Ascending aorta (tissue), 2 donors: ENCODE measurements at places on chromosomes 3 and 15.

DNA sequence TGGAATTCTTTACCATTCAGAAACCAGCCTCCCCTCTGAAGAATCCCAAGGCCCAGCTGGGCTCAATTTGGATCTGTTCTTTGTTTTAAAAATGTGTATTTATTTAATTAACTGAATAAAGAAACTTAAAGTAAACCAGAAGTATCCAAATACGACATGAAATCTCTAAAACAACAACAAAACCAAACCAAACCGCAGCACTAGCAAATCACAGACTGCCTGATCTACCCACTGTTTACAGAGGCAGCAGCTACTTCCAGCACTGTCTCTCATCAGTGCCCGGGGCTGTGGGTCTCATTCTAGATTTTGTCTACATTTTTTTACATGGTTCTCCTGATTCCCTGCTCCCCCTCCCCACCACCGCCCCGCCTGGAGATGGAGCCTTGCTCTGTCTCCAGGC, 2.3 kb downstream of the FLNB start:
- DNase-seq, result no peak

DNA sequence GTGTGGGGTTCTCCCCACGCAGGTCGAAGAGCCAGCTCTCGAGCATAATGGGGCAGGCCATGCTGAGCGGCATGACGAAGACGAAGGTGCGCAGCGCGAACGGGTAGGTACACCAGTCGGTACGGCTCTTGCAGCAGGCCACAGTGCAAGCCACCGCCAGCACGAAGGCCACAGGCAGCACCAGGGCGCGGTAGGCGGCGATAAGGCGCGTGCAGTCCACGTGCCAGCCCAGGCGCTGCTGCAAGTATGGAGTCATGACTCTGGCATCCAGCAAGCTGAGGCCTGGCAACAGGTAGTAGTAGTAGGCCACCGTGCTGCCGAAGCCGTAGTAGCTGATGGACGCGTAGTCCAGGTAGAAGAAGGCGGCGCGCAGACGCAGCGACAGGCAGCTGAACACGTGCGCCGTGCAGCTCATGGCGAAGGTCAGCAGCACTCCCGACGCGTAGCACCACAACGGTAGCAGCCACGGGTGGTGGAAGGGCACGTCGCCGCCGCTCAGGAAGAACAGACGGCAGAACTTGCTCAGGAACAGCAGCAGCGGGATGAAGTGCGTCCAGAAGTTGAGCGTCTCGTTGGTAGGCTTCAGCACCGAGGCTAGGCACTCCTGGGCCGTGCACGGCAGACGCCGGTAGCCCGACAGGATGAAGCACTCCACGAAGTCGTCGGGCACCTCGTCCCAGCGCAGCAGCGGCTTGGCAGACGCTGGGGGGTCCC, 797 bp downstream of the PAQR9 start:
- DNase-seq, result no peak

- no peak for DNase-seq
Observed at GRCh38 chr15:53588773-53589172, 170.7 kb downstream of the WDR72 start.

DNA sequence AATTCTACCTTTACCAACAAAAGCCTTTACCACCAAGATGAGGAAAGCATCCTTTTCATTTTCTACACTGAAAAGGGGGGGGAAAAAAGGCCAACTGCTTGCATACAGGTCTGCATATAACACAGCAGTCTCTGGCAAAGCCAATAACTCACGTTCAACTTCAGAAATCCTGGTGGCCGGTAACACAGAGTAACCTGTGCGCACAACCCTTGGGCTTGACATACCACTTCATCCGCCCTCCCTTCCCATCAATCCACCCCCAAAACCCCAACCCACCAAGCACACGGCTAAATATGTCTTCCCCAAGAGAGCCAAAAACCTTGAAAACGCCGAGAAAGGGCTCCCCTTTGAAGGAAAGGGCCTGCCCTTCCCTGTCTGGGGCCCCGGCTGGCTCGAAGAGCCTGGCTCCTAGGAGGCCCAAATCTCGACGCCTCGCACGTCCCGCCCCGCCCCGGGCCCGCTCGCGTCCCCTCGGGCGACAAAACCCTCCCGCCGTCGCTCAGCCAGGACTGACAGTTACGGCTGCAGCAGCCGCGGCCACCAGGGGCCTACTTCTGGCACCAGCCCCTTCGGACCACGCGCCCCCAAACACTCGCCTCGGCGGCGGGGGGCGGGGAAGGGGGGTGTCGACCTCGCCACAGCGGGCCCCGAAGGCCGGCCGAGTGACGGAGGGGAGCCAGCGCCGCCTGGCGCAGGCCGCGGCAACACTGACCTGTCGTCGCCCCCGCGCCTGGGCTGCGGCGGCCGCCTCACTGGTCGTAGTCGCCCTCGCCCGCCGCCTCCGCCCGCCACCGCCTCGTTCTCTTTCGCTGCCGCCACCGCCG, 835 bp downstream of the UBE3A start:
- peak; percentile 79 for DNase-seq

DNA sequence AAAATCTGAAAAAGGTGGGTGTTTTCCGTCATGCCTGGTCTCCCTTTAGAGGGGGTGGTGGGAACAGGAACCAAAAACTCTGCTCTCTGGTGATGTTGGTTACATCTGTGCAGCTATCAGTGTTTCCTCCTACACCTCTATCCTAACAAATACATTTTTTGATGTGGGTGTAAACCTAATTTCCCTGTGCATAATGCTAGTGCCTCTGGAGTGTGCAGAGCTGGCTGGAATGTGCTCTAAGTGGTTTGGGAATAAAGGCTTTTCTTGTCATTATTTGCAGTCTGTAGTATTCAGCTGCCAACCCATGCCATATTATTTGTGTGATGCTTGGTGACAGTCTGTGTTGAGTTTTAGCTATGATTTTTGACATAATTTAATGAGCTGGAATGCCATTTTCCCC, 547.6 kb downstream of the NLGN1 start:
- DNase-seq, result no peak

GRCh38 chr3:183898028-183898431, 13.3 kb upstream of the PARL start:
- DNase-seq, result no peak

DNA sequence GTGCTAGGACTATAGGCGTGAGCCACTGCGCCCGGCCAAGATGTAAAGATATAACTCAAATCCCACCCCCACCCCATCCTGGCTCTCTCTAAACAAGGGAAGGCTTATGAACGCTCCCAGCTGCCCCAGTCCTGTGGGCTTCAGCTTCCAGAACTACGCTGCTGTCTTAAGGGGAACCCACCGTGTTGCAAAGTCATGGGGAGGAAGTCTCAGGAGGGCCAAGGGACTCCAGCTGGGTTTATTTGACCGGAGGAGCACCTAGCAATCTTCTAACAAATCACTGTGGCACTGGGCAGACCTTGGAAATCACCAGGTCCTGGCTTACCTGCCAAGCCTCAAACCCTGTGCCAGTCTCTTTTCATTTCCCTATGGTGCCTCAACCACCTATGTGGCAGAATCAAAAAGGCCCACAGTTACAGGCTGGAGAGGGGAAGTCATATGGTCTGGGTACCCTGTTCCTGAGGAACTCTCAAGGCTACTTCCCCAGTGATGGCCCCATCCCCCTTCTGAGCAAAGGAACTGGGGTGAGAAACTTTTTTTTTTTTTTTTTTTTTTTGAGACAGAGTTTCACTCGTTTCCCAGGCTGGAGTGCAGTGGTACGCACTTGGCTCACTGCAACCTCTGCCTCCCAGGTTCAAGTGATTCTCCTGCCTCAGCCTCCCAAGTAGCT, 83.4 kb downstream of the RBPMS2 start:
- DNase-seq, result no peak

GRCh38 chr3:34175636-34176176, 377.3 kb downstream of the PDCD6IP start:
- DNase-seq, result no peak

- DNase-seq, result no peak
Observed at GRCh38 chr3:88595026-88595425, 445.3 kb downstream of the C3orf38 start.
